ENCODE measurements at places on chromosomes 12 and 14.

DNA sequence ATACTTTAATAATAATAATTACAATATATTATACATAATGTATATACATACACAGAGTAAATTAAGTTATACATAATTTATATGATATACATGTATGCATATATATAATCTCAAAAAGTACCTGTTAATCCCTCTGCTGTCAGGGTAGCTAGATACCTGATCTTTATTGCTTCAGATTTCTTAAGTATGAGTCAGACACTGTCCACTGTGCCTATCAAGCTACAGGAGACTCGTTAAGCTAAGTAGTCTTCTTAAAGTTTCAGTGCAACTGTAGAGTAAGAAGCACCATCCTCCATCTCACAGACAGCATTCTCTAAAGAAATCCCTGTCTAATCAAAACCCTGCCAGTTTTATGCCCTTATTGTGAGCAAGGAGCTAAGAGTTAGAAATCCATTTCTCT, 428.7 kb downstream of the RERGL start:
- DNase-seq, result no peak

GRCh38 chr12:23099604-23100003, 474.6 kb downstream of the ETNK1 start:
- DNase-seq, result no peak

DNA sequence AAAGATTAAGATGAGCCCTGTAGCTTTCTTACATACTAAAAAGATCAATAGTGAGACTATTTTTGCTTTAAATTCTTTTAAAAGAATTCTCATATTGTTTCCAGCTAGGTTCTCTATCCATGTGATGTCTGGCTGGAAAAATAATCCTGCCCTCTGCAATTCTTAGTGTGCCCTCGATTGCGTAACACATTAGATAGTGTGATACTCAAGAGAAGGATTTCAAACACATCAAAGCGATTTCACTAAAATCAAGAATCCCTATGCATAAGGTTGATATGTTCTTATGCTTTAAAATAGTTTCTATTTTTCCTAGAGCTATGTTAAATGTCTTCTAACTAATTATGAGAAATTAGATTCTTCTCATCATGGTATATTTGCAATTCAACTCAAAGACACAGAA, 127.3 kb upstream of the PLEKHA5 start:
- no peak for DNase-seq

DNA sequence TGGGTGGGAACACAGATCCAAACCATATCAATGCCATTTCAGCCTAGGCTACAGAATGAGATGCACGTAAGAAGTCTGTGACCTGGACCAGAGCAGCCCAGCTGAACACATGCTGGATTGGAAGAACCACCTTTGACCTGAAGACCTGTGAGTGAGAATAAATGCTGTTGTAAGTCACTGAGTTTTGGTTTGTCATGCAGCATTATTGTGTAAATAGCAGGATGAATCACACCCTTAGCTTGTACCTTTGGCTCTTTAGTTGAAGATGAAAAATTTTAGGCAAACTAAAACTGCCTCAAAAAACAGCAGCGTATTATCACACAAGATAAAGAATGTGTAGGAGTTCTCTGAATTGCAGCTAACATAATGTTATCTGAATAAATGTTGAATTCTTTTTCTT, 199.4 kb upstream of the LRIG3 start:
- no peak for DNase-seq

DNA sequence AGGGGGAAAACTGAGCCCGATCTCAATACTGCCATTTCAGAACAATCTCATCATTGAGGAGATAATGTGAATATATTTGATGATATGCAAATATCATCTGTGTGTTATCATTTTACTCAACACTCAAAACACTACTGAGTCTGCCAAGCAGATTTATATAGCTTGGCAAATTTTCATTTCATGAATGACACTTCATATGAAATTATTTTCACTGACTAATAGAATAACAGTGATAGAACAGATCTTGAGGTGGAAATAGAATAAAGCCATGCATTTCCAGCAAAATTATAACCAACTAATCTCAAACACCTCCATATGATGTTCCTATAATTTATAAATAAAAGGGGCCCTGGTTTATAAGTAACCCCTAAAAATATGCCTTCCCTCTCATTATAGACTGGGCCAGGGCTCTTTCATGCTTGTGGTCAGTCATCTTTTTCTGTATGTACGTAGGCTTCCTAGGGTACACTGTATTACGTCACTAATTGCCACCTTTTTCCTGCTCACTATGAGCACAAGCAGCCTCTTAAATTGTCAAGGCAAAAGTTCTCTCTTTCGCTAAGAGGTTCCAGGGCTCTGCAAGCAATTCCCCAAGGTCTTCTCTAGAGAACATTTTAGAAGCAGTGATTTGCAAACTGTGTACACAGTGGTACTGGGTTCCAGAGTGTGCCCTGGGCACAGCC, 197.1 kb upstream of the FOXN3 start:
- no peak for DNase-seq

- no peak for DNase-seq
These were observed 154.1 kb upstream of the SYT10 start for GRCh38 chr12:33593753-33594152.

GRCh38 chr12:84506282-84506681, 406.3 kb downstream of the SLC6A15 start:
- DNase-seq, result no peak

DNA sequence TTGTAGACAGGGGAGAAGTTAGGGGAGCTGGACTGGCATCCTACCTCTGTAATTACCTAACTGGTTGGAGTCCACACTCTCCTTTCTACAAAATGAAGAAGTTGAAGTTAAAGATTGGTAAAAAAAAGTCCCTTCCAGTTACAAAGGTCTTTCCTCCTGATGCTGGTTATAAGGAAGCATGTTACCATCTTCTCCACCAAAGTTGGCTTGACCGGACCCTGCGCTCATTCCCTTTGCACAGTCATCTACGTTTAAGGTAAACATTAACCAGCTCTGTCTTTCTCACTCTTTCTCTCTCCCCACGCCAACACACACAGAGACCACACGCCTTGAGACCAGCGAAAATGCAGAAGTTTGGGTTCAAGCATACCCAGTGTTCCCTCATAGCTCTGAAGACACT, 11.9 kb downstream of the FBLN5 start:
- DNase-seq, result no peak

All from heart right ventricle (tissue), 16 donors.